Stimulated activated naive B cell treated with anti-CD40 and anti-IgM and Interleukin-4, amounts not matched to agents 10 μg/mL and 1 μg/mL and 100 μg/mL, for 72 hours (primary cell): ENCODE measurements at places on chromosomes 7 and 10.

GRCh38 chr7:28069807-28070206 is 110.8 kb downstream of the JAZF1 start:
- DNase-seq: no peak

DNA sequence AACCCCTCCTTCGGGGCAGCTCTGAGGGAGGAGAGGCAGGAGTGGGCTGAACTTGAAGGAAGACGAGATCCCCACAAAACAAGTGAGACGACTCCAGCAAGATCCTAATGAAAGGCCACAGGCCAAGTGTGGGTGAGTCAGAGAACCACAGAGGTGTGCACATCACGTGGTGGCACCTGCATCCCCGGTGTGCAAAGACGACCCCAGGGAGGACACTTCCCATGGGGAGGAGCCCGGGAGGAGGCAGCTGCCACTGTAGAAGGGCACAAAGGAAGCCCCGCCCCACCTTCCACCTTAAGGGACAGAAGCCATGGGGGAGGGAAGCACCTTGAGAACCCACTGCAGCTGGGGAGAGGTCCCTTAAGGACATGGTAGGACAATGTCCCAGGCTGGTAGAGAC is 45.7 kb downstream of the ESYT2 start:
- DNase-seq: no peak

GRCh38 chr7:140206616-140207389 is 30.0 kb upstream of the KDM7A start:
- DNase-seq: no peak

GRCh38 chr10:14048930-14049613 is 281.7 kb downstream of the FRMD4A start:
- no peak for DNase-seq

GRCh38 chr7:155145477-155146255 is 75.5 kb downstream of the HTR5A start:
- DNase-seq: no peak

GRCh38 chr7:149809215-149809614 is 29.0 kb upstream of the ZNF862 start:
- DNase-seq: no peak

- DNase-seq: peak; percentile 85
Observed at GRCh38 chr10:133309100-133309719, 496 bp downstream of the ZNF511 start.

DNA sequence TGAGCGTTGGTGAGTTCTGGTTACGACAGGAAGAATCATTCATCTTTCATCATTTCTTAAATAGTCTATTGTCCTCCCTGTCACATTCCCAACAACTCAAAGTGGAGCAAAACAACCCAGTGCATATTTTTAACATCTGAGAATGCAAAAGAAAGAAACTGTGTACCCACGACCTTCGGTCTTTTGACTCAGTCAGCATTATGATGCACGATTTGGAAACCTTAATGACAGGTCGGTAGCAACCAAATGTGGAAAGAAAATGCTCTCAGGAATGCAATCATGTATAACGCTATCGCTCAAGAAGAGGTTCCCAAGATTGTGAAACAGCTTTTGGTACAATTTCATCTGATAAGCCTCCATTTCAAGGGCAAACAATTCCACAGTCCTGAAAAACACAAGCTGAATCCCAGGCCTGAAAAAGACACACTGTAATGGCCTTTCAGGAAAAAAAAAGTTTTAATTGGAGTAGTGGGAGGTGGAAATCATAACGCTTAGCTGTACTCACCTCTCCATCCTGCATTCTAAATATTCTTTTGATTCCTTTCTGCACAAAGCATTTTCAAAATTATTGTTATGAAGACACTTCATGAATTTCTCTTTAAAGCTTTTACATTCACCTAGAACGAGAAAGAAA is 2.6 kb downstream of the COX19 start:
- no peak for DNase-seq

DNA sequence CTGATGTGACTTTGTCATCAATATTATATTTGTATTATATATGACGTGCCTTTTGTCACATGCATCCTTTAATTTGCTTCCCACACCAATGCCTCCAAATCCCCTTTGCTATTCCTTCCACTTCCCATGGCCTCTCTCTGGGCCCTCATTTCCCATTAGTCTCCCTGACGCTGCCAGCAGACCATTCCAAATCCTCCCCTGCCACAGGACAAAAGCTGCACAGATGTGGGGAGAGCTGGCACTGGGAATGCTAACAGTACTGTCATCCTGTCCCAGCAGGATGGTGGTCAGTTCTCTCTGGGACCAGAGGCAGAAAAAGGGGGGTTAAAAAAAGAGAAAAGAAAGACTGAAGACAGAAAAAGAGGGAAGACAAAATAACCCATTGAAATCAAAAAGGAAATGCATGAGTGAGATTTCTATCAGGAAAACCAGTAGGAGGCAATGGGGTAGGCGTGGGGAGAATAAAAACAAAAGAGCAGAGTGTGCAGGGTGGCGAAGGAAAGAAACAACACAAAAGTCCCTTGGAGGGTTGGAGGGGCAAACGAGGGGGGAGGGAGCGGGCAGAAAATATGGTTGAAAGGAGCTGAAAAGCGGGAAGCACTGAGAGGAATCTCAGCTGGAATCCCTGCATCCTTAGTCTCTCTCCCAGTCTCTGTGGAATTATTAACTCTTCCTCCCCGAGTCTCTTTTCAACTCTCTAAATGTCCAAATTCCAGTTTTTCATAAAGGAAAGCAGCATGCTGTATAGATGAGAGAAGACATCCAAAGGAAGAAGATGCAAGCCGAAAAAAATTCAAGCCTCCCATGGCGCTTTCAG is 59.2 kb upstream of the PTN start:
- DNase-seq: no peak

- no peak for DNase-seq
Observed at GRCh38 chr7:150567871-150568301, 696 bp downstream of the GIMAP4 start.

- no peak for DNase-seq
Observed at GRCh38 chr10:8417631-8418030, 363.1 kb downstream of the GATA3 start.

DNA sequence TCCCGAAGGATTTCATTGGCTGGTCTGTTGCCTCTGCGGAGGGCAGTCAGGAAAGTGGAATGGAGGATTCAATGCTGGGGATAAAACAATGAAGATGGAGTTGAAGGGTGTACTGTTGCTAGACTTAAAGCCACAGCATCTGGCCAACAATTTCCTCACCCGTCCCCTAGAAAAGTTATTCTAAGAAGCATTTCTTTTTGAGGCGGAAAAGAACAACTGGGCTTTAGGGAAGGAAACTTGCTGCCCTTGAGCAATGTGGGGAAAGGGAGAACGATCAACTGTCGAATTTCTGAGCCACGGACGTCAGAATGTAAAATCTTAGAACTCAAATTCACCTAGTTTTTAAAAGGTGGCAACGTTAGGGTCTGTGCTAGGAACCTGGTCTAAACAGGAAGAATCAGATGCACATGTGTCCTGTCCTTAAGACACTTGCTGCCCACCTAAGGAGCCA is 664 bp downstream of the FMC1 start:
- DNase-seq: no peak

GRCh38 chr10:16952080-16952479 is 134.9 kb upstream of the RSU1 start:
- no peak for DNase-seq

DNA sequence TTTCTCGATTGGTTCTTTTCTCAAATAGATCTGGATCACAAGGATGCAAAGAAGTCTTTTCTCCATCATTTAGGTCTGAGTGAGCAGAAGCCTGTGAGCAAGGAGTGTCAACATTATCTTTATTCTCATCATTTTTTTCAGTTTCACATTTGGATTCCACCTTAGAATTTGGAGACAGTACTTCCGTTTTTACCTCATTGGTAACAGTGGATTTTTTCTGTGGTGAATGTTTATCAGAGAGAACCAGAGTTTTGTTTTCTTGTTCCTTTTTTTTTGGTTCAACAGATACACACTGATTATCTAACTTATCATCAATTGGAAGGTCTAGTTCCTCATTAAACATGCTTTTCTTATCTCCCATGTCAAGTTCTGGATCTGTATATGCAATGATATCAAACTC is 151.3 kb downstream of the GALNT11 start:
- no peak for DNase-seq

DNA sequence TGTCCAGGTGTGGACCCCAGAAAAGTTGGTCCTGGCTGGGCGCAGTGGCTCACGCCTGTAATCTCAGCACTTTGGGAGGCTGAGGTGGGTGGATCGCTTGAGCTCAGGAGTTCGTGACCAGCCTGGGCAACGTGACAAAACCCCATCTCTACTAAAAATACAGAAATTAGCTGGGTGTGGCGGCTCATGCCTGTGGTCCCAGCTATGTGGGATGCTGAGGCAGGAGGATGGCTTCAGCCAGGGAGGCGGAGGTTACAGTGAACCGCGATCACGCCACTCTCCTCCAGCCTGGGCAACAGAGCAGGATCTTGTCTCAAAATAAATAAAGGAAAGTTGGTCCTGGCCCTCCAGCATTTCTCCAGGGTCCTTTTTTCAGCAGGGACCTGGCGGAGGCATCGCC is 1.4 kb downstream of the NUDT1 start:
- DNase-seq: no peak

DNA sequence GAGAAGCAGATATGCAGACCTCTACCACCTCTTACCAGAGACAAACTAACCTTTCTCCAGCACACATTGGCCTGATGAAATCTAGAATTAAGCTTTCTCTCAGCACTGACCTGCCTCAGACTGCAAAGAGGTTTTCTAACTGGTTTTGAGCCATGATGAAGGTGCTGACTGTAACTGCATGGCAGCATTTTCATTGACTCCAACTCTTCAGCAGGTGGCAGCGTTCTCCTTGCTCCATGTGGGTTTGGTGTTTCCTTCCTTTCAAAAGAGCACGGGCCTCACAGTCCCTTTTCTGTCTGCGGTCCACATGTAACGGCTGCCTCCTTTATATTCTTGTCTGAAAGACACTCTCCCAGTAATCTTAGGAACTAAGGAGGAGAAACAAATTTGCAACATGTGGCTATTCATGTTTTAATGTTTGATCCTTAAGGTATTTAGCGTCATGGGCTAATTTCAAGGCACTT is 12.6 kb downstream of the KLLN start:
- peak; percentile 23 for DNase-seq

GRCh38 chr10:129530581-129530980 is 63.5 kb downstream of the MGMT start:
- DNase-seq: no peak

DNA sequence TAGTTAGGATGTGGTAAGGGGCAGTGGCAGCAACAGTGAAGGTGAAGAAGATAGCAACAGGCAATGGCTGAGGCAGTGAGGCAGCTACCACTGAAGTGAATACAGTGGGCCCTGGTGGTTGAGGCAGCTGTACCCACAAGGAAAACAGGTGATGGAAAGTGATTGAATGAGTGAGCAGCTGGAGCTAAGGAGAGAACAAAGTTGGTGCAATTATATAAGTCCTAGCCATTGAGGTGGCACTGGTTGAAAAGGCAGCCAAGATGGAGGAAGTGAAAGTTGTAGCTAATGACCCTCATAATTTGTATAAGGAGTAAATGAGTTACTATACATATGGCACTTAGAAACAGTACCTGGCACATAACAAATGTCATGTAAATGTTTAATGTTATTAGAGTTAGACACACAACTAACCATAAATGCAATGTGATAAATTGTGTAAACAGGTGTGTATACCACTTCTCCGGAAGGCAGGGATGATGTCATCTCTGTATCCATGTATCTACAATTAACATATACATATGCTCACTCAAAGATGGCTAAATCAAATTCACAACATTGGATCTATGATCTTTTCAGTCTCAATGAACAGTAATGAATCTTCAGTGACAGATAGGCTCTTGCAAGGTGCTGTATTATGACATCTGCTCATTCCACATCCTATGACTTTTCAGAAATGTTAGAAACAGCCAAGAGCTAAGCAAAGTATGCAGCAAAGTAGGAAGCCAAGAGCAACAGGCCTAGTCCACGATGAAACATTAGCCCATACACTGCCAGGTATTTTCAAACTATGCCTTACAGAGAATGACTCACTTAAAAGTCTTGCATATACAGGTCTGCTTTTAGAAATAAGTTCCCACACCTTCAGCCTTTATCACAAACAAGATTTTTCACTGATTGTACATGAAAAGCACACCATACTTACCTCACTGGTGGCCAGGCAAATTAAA is 10.7 kb downstream of the XPNPEP1 start:
- DNase-seq: peak; percentile 32

DNA sequence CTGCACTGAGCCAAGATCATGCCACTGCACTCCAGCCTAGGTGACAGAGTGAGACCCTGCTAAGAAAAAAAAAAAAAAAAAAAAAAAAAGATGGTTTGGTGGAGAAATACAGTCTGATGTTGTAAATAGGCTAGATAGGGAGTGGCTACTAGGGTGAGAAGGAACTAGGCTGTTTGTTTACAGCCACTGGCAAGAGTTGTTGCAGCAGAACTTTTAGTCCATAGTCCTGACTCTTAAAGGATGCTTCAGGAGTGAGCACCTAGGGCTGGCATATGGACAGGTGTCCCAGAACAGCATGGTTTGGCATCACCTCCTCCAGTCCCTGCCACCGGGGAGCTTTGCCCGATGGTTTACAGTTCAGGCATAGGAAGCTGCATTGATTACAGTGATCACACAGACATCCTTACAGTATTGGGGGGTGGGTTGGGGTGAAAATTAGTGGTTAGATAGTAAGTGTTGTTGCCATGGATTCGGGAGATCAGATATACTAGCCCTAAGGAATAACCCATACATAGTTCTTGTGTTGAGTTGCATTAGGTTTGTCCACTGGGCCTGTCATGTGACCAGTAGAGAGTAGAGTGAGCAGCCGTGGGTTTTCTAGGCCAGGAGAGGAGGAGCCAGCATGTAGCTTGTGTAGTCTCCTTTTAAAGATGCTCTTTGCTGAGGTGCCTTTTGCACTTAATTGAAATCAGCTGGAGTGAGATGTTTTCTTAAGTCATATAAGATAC is 35.9 kb downstream of the ZRANB1 start:
- no peak for DNase-seq

DNA sequence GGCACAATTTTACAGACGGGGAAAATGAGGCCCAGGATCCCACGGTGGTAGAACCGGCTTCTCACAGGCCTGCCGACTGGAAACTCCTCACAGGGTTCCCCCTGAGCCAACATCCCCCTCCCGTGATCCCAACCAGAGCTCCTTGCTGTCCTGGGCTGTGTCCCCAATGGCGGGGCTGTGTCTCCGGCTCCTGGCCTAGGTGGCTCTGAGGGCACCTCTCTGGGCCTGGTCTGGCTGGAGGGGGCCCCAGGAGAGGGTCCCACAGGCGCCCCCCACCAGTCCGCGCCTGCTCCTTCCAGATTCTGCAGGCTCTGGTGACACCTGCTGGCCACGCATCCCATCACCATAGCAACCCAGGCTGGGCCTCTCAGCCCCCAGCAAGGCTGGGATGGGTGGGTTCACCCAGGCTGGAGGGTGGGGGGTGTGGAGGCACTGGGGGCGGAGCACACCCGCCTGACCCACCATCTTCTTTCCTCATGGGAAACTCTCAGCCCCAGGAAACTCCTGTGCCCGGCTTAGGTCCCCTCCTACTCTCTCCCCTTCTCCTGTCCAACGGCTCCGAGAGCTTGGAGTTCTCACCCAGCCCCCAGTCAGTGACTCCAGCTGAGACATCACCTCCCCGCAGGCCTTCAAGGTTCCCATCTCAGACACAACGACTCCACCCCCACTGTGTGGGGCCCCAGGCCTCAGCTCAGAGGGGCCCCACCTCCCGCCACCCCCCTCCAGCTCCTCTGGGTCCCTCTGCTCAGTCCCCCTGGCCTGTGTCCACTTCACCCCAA is 27.1 kb upstream of the TNRC18 start:
- DNase-seq: no peak

GRCh38 chr10:56653289-56653688 is 292.2 kb upstream of the ZWINT start:
- no peak for DNase-seq
